ENCODE measurements at places on chromosomes 2 and 18.

DNA sequence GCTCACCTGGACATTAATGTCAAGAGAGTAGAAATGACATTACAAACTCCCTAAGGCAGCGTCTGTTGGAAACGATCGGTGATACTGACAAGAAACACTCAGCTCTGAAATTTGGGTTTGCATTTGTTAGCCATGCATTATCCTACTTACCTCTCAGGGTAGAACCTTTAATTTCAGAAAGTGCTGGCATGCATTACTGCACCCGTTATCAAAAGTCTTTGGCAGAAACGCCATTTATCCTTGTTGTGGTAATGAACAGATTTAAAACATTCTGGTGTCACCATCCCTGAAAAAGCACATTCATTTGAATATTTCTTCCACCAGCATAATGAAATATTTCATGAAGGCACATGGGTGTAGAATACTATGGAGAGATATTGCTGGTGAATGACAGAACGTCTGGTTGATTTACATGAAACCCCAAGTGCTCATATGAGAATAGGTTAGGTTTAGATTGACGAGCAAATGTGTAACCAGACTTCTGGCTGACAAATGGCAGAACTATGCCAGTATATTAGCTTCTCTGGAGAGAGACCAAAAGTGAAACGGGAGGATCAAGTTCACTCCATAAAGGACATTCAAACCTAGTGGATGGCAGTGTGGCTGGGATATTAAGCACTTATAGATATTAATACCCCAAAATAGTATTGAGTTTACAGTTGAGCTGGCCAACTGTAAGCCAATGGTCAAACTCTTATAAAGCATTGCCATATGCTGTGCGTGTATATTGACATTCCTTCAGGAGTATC, 53.5 kb upstream of the ITGB6 start:
- DNase-seq = no peak

DNA sequence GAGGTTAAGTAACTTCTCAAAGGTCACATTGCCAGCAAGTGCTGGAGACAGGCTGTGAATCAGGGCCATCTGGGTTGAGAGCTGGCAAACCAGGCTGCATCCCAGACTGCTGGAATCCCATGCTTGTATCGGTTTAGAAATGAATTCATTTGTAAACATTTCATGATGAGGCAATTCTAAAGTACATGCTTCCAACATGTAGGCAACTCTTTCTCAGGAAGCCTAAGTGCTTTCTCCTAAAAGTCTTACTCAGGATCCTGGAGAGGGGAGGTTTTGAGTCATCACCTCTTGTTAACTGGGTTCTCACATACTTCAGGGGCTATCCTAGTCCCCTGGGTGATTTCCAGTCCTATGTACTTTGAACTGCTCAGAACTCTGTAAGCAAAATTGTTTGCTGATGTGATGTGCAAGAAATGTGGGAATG, 416.5 kb downstream of the MEIS1 start:
- peak; percentile 84 for DNase-seq

GRCh38 chr2:201781557-201782051, 871 bp upstream of the ALS2 start:
- no peak for DNase-seq

GRCh38 chr2:173271135-173271534, 83.5 kb upstream of the CDCA7 start:
- no peak for DNase-seq

GRCh38 chr18:59008302-59008974, 131.2 kb upstream of the SEC11C start:
- no peak for DNase-seq

DNA sequence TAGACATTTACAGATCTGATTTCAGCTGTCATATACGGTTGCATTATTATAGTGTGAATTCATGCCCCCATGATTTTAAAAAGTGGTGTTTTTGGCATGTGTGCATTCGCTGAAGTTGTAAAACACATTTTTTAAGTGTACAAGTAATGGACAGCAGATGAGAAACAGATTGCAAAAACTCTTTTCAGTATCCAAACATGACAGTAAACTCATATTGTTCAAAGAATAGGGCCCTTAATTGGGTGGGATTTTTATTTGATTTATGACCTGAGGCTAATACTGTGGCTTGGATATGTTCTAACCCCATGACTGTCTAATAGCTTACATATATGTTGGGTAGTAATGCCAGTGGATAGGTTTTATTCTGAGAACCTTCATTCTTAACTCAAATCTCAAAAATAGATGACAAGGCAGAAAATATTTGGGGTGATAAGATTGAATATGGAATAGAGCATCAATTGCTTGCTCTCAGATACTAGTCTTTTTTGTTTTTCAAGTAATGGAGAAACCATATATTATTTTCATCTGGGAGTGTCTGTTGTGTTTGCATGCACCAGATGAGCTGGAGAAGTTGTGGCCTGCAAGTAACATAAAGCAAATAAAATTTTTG, 118.6 kb downstream of the PARD3B start:
- peak; percentile 16 for DNase-seq

DNA sequence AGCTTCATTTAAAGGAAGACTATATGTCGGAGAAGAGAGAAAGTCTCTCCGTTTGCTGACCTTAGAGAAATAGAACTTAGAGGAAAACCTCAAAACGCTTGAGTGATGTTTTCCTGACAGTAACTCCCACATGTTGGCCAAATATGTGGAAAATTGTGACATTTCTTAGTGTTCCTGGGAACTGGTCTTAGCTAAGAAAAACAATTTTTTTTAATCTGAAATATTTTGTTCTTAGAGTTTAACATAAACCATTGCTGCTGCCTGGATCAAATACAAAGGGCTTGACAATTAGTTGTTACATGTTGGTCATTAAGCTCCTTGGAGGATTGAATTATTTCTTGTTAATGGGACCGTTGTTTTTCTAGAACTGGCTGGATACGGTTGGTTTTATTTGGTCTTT, 16.3 kb downstream of the DYNC2LI1 start:
- DNase-seq = no peak

GRCh38 chr2:42928161-42928691, 135.8 kb upstream of the HAAO start:
- DNase-seq = no peak

DNA sequence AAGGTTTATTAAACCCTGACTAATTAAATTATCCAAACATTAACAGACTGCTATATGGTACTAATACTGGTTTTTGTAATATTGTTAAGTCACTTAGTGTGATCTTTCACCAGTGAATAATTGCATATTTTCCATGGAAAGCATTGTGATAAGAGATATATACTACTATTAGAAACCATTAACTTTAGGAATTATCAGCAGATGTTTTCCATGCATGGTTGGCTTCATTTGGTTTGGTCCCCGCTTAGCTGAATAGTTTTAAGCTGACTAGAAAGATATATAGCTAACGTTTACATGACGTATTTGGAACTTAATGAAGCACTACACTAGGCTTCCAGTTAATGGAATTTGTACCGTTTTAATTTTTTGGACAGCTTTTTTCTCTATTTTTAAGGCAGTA, 37.9 kb downstream of the LCLAT1 start:
- DNase-seq = no peak

DNA sequence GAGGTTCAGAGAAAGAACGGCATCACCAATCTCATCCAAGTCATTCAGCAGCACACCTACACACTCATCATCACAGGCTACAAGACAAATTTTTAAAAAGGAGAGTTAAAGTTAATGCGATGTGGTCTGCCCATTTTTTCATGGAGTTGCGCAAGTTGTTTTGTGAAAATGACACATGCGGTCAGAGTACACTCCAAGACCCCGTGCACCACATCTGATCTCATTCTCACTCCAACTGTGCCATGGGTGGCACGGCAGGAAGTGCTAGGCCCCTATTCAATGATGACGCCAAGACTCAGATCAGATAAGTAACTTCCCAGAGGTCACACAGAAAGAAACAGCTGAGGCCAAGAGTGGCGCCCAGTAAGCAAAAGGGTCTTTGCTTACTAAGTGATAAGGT, 119.8 kb downstream of the LAMA1 start:
- no peak for DNase-seq

DNA sequence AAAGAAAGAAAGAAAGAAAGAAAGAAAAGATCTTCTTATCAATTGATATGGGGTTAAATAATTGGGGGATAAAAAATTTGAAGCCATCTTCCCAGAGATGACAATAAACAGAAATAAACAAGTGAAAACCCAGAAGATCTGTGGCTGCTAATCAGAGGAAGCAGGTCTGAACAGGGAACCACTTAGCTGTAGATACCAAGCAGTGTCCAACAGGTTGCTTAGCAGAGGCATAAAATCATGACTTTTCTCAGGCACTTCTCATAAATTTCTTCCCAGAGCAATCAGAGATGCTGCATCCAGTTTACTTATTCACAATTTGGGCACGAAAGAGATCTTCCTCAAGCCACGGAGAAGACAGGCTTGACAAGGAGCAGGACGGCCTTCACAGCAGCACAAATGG, 5.7 kb upstream of the LPIN1 start:
- DNase-seq = no peak

DNA sequence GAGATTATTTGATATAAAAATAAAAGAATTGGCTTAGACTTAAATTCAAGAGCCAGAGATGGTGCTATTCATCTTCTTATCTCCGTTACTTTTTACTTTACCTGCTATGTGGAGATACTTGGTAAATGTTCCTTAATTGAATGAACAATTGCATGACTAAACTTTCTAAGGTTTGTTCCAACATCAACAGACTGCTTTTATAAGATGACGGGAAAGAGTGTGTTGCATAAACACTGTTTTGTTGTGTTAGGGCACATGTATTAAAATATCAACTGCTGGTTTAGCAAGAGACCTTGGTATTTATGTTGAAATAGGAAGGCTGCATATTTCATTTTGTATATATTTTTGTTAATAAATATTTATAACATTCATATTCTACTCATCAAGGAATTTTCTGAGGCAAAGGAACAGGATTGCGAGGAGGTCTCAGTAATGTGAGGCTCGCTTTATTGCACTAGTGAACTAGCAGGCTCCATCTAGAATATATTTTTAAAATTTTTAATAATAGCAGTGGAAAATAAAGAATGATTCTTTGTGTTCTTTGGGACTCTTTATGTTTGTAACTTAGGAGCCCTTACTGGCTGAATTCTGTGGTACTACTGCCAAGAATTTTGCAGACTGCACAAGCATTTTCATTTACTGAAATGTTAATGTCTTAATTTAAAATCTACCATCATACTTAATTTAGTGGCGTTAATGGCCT, 10.7 kb upstream of the NFE2L2 start:
- DNase-seq = no peak

Data from fibroblast of skin of left quadriceps (primary cell).